ENCODE measurements at places on chromosomes 2 and 18.

DNA sequence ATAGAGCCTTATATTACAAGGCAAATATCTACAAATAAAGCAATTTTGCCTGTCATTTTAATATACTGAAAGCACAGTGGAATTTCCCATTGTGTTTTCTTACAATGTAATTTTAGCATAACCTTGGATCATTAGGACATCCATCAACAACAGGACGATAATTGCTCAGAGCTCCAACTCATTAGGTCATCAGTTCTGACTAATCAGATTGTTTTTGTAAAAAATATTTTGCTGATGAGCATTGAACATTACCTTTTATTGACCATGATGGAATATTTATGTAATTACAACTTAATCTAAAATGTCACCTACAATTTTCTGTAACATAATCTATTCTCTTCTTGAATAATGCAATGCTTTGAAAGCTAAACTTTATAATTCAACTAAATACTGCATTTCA, 215.3 kb upstream of the DSEL start:
- DNase-seq, result no peak

GRCh38 chr2:128347701-128348539, 29.3 kb upstream of the HS6ST1 start:
- no peak for DNase-seq

DNA sequence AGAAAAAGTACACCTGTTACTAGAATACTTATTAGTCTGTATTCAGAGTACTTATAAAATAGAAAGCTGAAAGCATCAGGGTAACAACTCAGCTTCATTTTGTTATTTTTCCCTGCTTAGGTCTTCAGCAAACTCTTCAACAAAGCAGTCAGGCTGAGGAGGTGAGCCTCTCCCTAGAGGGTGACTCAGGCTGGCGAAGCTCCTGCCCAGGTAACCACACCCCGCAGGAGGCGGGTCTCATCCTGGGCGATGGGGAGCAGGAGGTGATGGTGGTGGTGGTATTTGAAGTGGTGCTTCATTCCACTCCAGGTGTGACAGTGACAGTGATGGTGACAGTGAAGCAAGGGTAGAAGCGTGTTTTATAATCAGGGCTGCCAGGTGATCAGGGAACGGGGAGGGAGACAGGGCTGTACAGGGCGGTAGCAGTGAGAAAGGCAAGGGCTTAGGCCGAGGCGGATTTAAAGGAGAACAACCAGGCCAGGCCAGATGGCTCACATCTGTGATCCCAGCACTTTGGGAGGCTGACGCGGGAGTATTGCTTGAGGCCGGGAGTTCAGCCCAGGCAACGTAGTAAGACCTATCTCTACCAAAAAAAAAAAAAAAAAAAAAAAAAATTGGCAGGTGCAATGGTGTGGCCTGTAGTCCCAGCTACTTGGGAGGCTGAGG, 127.1 kb downstream of the SOCS6 start:
- DNase-seq, result no peak

- no peak for DNase-seq
Observed at GRCh38 chr2:201242571-201243277, 17.6 kb upstream of the CASP8 start.

GRCh38 chr2:183105402-183106134, 18.7 kb upstream of the NUP35 start:
- DNase-seq, result no peak

DNA sequence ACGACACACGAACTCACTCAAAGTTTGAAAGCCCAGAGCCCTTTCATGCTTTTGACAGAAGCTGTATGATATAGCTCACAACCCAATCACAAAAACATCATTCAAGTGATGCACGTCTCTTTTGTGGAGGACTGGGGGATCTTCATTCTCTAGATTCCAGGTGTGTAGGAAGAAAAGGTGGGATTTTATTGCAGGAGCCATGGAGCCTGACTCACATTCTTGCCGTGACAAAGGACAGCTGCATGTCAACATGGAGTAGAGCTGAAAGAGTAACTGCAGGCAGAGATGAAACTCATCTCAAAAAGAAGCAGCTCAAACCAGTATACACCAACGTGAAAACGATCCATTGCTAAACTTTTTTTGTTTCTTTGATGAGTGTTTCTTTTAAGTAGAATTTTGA, 50.9 kb upstream of the PDE1A start:
- no peak for DNase-seq

- DNase-seq, result no peak
Observed at GRCh38 chr2:42562474-42563144, 5.8 kb upstream of the MTA3 start.

DNA sequence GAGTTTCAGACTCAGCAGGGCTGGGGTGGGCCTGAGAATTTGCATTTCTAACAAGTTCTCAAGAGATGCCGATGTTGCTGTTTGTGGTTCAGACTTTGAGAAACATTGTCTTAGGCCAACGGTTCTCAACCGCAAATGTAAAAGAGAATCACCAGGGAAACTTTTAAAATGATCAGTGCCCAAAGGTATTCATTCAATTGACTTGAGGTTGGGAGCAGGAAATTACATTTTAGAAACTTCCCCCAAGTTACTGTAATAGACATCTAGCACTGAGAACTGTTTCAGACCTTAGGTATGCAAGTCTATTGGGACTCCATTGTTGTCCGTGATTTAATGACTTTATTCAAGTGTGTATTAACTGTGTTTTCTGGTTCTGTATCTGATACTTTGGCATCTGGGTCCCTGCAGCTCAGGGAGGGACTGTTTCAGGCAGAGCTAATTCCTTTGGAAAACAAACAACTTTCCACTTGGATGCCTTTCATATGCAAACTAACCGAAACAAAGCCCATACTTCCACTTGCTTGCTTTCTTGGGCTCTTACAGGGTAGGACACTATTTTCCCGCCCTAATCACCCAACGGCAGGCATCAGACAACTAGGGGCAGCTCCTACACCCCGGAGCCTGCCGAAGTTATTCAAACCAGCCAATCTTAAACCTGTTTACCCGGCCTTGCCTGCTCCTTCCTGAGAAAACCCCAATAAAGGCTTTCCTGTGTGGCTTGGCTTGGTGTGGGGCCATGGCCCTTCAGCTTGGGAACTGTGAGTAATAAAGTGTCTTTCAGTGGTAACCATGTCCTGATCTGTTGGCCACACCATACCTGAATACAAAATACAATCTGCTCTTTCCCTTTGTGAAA, 97.6 kb downstream of the POLE4 start:
- no peak for DNase-seq

DNA sequence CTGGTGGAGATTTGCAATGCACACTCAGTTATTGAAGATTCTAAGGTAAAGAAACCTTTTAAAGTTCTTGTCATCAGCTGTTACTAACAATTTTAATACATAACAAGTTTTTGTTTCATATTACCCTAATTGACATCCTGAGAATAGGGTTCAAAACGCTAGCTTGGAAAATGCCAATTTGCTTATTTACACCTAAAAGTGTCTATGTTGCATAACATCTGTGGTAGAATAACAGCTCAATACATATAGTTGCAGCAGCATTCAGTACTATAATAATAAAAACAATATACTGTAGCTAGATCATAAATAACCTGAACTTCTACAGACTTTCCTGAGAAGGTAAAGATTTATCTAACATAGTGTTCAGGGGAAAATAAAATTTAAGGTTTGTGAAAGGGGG, 219.0 kb downstream of the OSR1 start:
- DNase-seq, result no peak

- DNase-seq, result no peak
Observed at GRCh38 chr18:12597760-12598159, 60.1 kb downstream of the SPIRE1 start.

DNA sequence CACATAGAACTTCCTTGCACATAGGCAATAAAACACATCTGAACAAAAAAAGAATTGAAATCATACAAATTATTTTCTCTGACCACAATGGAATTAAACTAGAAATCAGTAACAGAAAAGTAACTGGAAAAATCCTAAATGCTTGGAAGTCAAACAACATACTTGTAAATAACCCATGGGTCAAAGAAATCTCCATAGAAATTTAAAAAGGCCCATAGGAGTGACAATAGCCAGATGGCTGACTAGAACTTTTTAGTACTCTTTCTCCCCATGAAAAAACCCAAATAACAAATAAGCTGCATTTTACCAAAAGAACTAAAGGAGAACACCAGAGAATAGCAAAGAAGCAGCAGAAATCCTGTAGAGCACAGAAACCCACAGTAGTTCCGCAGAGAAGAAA, 139.2 kb upstream of the COL3A1 start:
- no peak for DNase-seq

GRCh38 chr2:123958011-123958410, 67.1 kb upstream of the CNTNAP5 start:
- DNase-seq, result no peak

Measured in esophagus squamous epithelium (tissue), 5 donors.